ENCODE measurements at places on chromosomes 16 and 17.

GRCh38 chr17:42553161-42553818, 567 bp downstream of the HSD17B1 start:
- no peak for DNase-seq

- no peak for DNase-seq
These were observed 13.7 kb downstream of the HIC1 start for GRCh38 chr17:2068519-2069051.

DNA sequence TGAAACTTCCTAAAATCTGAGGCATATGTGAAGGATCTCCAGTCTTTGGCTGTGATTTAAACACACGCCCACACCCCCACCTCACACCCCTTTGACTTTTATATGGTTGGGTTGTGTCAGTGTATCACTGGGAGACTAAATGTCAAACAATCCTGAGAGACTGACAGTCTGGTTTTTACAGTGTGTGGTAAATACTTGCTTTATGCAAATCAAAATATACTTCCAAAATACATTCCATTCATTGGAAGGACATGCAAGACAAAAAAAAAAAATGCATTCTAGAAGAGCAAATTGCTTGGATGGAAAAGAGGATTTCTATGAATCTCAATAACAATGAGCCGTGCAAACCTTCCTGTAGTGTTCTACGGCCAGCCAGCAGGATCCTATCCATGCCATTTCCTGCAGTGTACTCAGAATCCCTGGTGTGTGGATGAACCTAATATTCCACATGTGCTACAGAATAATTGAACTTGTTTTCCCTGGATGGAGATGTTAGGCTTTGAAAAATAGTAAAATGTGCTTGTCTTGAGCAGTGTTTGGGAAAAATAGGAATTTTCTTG, 602.1 kb upstream of the GOT2 start:
- no peak for DNase-seq

DNA sequence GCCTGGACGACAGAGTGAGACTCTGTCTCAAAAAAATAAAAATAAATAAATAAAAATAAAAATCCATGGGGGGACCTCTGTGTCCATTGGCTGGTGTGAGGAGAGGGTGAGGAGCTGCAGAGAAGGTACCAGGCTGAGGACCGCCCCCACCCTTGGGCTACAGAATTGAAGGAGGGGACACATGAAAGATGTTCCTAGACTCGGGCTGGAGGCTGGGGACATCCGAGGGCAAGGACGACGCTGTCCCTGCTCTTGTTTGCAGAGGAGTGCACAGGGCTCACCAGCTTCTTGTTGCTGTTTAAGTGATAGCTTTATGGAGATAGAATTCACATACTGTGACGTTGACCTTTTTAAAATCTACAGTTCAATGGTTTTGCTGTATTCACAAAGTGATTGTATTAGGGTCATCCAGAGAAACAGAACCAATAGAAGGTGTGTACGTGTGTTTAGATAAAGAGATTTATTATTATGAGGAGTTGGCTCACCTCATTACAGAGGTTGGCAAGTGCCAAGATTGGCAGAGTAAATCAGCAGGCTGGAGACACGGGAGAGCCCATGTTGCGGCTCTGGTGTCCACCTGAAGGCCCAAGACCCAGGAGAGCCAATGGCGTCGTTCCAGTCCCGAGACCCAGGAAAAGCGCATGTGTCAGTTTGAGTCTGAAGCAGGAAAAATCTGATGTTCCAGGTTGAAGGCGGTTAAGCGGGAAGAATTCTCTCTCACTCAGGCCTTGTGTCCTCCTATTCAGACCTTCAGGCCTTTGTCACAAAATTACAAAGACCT, 320.7 kb downstream of the SEC14L1 start:
- no peak for DNase-seq

GRCh38 chr16:12740986-12741610, 62.6 kb downstream of the CPPED1 start:
- no peak for DNase-seq

DNA sequence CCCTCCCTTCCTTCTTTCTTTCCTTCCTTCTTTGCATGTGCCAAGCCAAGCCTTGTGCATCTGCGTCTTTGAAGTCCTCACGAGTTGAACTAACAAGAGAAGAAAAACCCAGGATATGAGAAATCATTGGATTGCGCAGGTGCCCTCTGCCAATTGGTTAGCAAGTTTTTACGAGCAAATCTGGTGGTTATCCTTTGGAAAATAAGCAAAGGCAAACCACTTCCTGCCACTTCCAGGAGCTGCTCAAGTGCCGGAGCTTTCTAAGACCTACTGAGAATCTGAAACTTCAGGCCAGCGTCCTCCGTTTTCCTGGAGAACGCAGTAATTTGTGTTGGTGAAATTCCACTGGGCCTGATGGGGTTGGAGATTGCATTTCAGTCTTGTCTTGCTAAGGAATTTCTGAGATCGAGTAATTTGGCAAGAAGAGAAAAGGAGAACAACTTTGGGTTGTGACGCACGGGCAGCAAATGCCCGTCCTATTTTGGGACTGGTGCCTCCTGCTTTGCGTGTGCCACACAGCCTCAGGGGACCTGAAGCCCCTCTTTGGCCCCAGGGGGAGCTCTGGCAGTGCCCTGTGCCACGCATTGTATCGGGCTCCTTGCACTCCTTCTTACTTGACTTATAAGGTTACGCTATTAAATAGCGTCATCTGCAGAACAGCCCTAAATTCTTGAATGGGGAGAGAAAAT, 56.4 kb downstream of the CMIP start:
- DNase-seq: no peak

DNA sequence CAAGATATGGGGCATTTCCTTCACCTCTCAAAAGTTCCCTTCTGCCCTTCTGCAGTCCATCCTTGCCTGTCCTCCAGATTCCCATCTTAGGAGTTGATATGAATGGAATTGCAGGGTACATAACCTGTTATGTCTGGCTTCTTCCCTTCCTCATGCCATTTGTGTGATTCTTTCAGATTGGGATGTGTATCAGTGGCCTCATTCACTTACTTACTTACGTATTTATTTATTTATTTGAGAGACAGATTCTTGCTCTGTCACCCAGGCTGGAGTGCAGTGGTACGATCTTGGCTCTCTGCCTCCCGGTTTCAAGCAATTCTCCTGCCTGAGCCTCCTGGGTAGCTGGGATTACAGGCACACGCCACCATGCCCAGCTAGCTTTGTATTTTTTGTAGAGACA, 6.2 kb upstream of the TMEM94 start:
- DNase-seq: no peak

DNA sequence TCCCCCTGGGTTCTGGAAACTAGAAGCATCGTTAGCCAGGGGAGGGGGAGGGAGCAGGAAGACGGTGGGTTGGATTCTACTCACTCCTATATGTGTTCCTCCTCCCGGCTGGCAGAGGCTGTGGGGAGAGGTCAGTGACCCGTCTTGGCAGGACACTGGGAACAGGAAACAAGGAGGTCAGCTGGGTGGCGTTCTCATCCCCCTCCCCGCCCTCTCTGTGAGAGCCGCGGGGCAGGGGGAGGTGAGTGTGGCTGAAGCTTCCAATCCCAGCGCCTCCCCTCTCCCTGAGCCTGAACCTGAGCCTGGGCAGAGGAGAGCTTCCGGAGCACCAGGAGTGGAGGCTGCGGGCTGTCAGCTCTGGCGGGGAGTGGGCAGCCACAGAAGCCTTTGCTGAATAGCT, 12.5 kb downstream of the GPRC5C start:
- no peak for DNase-seq

DNA sequence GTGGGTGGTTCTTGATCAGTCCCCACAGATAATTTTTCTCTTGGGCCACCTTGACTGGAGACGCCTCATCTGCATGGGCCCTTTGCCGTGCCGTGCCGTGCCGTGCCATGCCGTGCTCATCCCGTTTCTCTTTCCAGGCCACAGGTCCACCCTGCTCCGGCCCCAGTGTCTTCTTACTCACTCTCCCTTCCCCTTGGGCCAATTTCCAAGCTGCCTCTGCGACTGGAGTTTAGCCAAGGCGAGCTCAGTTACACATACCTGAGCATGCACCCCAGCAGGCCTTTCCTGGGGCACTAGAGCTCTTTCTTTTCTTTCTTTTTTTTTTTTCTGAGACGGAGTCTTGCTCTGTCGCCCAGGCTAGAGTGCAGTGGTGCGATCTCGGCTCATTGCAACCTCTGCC, 40.5 kb upstream of the MGAT5B start:
- no peak for DNase-seq

DNA sequence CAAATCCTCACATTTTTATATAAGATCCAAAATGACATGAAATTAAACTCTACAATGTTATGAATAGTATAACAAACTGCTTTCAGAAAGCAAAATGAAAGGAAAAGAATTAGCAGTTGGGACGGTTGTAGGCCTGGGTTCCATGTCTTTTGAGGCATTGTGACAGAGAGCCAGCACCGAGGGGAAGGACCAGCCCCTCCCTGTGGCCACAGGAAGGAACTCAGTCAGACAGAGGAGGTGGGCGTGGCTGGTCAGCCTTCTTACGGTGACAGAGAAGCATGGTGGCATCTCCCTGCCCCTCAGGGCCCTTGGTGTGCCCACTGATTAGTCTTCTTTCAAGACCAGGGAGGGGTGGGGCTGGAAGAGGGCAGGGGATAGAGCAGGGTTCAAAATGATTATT, 5.7 kb downstream of the ZNF319 start:
- DNase-seq: peak; percentile 40

DNA sequence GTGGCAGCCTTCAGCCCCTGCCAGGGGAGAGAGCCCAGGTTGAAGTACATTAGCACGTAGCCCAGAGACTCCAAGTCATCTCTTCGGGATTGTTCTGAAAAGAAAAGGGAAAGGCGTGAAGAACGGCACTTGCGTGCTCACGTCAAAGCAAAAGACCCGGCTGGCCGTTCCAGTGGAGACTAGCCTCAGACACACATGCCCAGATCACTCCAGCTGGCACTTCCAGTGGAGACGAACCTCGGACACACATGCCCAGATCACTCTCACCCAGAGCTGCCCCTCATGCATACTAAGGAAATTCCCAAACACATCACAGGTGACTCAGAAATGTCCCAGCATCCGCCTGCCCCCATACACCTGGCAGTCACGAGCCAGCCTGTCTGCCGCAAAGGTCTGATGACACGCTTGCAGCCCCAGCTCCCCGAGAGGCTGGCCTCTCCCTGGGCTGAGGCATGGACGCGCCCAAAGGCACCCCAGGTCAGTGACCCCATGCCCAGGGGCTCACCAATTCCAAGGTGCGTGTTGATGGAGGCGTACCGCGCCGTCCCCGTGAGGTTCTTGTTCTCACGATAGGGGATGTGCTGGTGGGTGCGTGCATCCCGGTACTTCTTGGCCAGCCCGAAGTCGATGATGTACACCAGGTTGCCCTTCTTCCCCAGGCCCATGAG, 20.9 kb downstream of the CSNK1D start:
- DNase-seq: no peak

DNA sequence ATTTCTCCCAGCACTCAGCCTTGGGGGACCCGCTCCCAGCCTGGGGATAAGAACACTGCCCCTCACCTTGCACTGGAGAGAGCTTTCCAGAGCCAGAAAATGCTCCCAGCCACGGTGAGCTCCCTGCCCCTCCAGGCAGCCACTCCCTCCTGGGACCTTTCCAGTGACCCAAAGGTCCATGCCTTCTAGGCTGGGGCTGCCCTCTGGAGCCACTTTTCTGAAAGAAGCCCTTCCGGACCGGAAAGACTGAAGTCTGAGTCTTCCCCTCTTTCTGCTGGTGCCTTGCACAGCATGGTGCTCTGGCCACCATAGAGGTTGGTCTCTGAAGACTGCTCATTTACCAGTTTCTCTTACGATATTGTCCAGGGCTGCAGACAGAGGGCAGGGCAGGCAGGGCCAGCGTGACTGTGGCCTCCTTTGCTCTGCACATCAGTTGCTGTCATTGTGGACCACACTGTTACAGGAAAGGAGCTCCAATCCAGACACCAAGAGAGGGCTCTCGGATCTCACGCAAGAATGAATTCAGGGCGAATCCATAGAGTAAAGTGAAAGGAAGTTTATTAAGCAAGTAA, 7.1 kb upstream of the ABCC12 start:
- no peak for DNase-seq

- no peak for DNase-seq
These were observed 34.9 kb downstream of the ARHGAP17 start for GRCh38 chr16:24980077-24980793.

DNA sequence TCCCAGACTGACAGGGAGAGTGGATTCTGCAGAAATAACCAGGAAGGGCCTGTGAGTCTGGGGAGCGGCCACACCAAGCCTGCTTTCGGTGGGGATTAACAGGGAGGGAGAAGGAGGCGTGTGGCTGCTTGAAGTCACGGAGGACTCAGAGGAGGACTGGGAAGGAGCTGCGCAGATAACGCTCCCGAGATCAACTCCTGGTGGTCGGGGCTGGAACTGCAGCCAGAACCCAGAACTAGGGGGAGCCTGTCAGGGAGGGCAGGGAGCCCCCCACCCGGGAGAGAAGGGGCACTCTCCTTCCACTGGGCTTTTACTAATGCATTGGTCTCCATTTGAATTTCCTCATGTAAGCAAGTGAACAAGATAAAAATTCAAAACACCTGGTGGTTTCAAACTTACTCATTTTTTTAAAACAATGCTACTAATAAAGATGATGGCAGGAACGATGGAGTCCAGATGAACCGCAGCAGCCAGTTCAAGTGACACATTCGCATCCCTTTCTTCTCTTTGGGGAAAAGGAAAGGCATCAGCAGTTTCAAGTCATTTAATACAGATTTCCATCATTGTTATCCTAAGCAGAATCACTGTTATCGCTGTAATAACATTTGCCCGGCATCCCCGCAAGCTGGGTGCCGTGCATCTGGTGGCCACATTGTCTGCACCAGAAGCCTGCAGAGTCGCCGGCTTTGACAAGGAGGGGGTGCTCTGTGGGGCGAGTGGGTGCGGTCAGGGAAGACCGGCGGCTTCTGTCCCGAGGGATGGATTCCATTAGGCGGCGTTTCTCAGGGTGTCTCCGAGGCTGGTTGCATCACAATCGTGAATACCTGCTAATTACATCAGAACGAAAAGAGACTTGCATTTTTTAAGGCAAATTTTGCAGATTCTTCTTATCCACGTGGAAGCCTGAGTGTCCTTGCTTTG, 183.0 kb downstream of the FOXL1 start:
- DNase-seq: peak; percentile 41

DNA sequence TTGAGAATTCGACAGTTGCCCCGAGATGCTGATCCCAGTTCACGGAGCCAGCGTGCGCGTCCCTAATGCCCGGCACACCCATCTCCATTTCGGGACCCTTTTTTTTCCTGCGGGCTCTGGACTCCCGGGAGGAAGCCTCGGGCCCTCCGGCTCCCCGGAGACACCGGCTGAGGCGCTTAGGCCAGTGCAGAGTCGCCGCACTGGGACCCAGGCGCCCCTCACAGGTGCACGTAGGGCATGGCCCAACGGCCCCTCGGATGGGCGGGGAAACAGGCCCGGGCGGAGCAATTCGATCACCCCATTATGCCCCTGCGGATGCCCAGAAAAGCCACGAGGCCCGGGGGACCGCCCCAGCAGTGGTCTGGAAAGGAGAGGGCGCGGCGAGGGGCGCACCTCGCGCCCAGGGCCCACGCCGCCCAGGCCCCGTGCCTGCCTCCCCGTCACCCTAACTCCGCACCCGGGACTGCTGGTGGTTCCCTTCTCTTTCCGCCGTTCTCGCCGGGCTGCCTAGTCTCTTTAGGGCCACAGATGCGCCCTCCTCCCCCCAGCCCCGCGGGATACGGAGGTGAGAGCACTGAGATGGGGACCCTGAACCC, 18.5 kb upstream of the ZFHX3 start:
- DNase-seq: no peak

Data from activated T-cell treated with anti-CD3 and anti-CD28 coated beads, Interleukin-2, amount 50 U/mL, for 1 hour (primary cell).